ENCODE measurements at places on chromosomes 11 and 22.
A peak's percentile ranks its signal among the peaks of the same experiment; 100 is the strongest.

GRCh38 chr11:40130427-40130826, 1329.0 kb downstream of the LRRC4C start:
- no peaks in the 10 kb centered on the region for H3K4me1 ChIP-seq
- no peak for DNase-seq
- H3K4me3 ChIP-seq: no peak overlapping the region
- H3K27ac ChIP-seq: no peak overlapping the region
- H3K27me3 ChIP-seq: no peaks in the 10 kb centered on the region

DNA sequence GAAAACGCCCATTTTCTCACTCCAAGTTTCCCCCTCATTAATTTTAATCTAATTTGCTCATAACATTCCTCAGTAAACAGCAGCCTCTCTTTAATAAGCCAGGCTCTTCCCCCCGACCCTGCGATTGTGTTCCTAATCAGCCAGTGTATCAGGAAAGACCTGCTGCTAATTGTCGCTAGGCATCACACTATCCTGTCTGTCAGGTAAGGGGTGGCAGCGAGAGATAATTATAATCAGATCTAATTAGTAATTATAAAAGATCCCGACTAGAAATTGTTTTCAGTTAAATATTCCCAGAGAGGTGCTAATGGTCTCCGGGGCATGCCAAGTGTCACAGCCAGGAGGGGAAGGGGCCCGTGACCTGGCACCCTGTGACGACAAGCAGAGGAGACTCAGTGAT, 142.8 kb downstream of the ST3GAL4 start:
- DNase-seq: no peak
- no peaks in the 10 kb centered on the region for H3K36me3 ChIP-seq
- H3K4me3 ChIP-seq: no peak overlapping the region
- H3K4me1 ChIP-seq: no peaks in the 10 kb centered on the region
- no peak overlapping the region for H3K27ac ChIP-seq

GRCh38 chr11:76836613-76837291, 24.0 kb upstream of the ACER3 start:
- no peak for DNase-seq
- H3K4me3 ChIP-seq: no peak overlapping the region
- no peaks in the 10 kb centered on the region for H3K36me3 ChIP-seq
- peaks cover 5% of the 10 kb centered on the region for H3K4me1 ChIP-seq
- H3K27me3 ChIP-seq: no peaks in the 10 kb centered on the region

DNA sequence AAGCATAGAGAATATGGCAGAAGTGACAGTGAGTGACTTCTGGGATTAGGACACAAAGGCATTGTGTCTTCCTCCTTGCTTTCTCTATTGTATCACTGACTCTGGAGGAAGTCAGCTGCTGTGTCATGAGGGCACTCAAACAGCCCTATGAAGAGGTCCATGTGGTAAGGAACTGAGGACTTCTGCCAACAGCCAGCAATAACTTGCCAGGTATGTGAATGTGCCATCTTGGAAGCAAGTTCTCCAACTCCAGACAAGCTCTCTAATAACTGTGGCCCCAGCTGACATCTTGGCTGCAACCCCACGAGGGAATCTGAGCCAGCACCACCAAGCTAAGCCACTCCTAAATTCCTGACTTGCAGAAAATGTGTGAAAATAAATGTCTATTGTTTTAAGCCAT, 83.6 kb upstream of the ZBED5 start:
- H3K36me3 ChIP-seq: no peaks in the 10 kb centered on the region
- no peak overlapping the region for H3K4me3 ChIP-seq
- H3K27me3 ChIP-seq: no peaks in the 10 kb centered on the region

DNA sequence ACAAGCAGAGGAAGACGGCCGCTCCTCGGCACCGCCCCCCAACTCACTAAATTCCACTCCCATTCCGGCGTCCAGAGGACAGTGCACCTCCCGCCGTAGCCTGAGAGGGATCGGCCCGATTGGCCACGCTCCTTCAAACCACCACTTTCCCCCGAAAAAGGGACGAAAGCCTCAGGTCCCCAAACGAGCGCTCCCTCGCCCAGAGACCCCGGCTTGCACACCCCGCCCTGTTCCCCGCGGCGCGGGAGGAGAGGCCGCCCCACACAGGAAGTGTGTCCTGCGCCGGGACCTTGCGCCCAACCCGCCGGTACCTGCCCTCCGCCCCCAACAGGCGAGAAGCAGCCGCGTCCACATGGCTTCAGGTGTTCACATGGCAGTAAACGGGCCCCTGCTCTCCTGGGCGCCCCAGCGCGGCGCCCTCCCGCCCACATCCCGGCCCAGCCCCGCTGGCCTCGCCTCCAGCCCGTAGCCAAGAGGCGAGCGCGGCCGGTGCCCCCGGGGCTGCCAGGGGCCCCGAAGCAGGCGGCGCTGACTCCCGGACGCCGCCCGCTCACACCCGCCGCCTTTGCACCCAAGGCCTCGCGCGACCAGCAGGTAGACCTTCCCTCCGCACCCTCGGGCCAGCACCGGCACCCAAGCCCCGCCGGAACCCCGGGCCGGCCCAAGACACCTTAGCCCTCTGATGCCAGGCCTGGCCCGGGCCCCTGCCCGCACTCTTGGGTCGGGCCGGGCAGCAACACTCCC, 849 bp downstream of the TCF20 start:
- peak overlapping the region; percentile 77 for H3K27ac ChIP-seq
- H3K4me1 ChIP-seq: peaks cover 8% of the 10 kb centered on the region
- peak overlapping the region; percentile 97 for H3K4me3 ChIP-seq
- H3K27me3 ChIP-seq: no peaks in the 10 kb centered on the region
- peak; percentile 60 for DNase-seq

DNA sequence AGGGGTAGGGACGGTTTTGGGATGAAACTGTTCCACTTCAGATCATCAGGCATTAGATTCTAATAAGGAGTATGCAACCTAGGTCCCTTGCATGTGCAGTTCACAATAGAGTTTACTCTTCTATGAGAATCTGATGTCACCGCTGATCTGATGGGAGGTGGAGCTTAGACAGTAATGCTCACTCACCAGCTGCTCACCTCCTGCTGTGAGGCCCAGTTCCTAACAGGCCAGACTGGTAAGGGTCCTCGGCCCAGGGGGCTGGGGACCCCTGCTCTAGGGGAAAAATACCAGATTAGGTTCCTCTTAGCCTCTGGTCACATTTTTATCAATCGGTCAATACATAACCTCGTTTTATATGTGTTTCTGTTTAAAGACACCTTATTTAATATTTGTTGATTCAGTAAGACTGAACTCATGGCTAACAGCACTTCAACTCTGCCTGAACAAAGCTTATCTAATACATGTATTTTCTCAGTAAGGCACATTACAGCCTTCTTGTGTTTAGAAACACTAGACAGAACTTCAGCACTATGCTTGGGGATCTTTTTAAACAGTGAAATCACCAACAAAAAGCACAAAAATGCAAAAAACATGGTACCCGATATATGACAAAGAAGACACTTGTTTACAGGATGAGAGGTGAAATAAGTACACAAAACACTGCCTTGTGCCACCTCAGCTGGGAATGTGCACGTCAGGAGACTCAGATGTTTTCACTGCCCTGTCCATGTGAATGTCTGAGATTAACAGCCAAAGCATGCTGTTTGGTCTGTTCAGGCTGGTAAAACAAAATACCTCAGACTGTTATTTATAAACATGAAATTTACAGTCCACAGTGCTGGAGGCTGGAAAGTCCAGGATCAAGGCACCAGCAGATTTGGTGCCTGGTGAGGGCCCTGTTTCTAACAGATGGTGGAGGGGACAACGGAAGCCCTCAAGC, 107.5 kb downstream of the USP35 start:
- H3K36me3 ChIP-seq: no peaks in the 10 kb centered on the region
- no peak overlapping the region for H3K27ac ChIP-seq
- no peak for DNase-seq
- H3K27me3 ChIP-seq: no peaks in the 10 kb centered on the region
- no peaks in the 10 kb centered on the region for H3K4me1 ChIP-seq

- no peak overlapping the region for H3K4me3 ChIP-seq
- H3K27me3 ChIP-seq: no peaks in the 10 kb centered on the region
- no peak overlapping the region for H3K27ac ChIP-seq
- H3K4me1 ChIP-seq: peaks cover 42% of the 10 kb centered on the region
- H3K36me3 ChIP-seq: peaks cover 8% of the 10 kb centered on the region
- peak; percentile 80 for DNase-seq
Measured at GRCh38 chr11:68383976-68384501, 71.6 kb downstream of the LRP5 start.
